ENCODE measurements at places on chromosomes 16 and 17.

- DNase-seq, result no peak
Measured at GRCh38 chr17:73025041-73025560, 67.4 kb downstream of the SLC39A11 start.

DNA sequence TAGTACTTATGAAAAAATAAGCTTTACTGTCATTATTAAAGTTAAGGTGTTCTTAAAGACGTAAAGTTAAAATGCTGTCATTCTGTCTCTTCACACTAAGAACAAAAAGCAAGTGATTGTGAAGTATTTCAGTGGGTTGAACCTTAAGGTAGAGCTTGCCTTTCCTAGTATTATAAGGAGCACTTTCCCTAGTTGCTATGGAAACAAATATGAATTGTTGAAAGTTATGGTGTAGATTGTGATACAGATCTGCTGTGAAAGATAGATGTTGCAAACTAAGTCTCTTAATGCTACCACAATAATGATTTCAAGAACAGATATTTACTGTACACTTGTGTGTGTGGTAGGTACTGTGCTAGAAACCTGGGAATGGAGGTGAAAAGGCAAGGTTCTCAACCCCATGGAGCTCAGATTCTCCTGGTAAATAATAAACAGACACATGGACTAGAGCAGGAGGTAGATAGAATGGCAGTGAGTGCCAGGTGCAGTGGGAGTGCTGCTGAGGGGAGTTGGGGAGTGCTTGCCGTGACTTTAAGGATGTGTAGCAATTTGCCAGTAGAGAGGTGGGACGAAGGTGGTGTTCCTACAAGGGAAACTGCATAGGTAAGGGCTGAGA lies 34.7 kb downstream of the MRTFB start:
- DNase-seq, result no peak

DNA sequence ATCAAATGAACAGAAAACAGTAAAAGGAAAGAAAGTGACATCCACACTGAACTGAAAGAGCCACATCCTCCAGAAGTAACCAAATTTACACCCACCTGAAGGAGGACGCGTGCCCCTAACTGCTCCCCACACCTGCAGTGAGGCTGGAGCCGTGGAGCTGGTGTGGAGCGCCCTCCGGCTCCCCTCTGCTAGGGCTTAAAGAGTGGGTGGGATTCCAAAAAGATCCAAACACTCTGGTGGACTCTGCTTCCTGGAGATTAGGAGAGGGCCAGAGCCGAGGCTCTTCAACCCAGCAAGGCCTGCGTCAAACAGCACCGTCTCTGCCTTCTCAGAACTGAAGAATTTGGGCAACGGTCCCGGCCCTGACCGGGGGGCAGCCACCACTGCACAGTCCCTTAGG lies 15.2 kb downstream of the CCDC40 start:
- DNase-seq, result no peak

DNA sequence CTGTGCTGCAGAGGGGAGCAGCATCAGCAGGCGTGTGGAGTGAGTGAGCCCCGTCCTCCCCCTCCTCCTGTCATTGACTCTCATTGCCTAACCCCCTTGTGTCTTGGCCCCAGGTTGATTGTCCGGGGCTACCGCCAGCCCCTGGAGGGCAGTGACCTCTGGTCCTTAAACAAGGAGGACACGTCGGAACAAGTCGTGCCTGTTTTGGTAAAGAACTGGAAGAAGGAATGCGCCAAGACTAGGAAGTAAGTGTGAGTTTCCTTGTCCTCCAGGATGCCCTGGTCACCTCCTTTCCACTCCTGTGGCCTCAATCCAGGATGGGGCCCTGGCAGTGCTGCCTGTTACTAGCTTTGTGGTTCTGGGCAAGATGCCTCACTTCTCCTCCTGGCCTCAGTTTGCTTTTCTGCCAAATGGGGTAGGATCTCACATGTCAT lies 87.0 kb downstream of the ABCC1 start:
- DNase-seq, result no peak

GRCh38 chr17:248337-249235 lies 67.1 kb upstream of the DOC2B start:
- DNase-seq, result no peak

DNA sequence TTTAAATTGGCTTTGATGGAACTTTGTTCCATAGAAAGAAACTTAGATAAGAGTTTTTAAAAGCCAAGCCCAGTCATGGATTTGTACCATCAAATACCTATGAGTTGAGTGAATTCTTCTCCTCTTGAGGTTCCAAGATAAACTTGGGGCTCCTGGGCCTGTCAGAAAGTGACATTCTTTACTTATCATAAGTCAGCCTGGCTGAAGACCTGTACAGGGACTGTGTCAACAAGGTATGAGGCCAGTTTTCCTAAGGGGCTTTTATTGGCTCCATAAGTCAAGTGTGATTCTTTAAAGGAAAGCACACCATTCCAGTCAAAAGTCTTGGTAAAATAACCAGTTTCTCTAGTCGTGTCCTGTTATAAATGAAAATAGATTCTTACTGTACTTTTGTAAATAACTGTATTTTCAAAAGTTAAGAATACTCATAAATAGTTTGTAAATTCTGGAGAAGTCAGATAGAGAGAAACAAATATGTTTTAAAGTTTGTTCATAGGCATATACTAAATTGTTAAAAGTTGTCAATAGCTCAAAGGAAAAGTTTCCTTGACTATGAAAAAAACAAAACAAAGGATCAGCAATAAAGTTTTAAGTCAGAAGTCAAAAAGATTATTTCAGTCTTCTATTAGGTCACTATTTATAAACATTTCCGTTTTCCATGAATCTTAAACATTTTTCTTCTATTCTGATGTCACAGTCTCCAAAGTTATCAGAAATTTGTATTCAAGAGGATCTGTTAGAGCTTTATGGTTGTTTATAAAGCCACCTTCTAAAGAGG lies 22.5 kb upstream of the MYO1D start:
- DNase-seq, result no peak

GRCh38 chr17:75153780-75154194 lies 525 bp downstream of the JPT1 start:
- no peak for DNase-seq

- DNase-seq, result no peak
Measured at GRCh38 chr16:88775825-88776224, 9.2 kb downstream of the PIEZO1 start.

DNA sequence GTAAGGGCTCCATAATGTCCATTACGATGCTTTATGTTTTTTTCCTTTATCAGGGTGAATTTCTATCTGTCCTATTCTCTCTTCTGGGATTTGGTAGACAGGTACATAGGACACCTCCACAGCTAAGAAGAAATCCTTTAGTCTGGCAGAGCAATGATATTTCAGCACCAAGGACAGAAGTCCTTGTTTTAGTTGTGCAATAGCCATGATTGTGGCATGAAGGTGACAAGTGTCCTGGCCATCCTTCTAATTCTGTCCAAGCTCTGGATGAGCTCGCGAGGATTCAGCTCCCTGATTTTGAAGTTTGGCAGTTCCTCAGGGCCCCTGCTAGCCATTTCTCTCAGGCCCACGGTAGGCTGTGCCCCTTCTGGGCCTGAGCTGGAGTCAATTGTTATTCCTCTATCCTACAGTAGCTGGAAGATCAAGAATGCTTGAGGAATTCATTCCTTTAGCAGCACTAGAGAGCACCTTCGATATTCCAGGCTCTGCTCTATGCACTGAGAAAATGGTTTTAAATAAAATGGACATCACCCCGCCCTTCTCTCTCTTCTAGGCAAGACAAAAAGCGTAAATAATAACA lies 320.8 kb downstream of the XYLT1 start:
- no peak for DNase-seq

DNA sequence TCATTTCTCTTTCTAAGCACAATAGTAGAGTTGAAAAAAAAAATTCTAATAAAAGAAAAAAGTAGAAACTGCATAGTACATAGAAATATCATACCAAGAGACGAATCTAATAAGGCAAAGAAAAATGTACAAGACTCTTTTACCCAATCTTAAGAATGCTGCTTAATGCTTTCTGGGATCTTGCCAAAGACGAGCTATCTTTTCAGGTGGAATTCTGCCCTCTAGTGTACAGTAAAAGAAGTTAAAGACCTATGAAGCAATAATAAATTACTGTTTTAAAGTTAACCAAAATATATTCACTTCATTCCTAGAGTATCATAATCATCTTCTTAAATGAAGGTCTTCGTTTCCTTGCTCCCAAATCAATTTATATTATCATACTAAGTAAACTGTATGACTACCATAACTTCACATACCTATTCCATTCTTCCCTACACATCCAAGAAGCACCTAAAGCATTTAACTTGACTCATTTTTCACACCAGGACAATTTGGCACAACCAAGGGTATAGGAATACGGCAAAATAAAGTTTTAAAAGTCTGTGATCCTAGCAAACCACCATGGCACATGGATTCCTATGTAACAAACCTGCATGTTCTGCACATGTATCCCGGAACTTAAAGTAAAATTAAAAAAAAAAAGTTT lies 47.7 kb downstream of the CFDP1 start:
- DNase-seq, result peak; percentile 88

- no peak for DNase-seq
Measured at GRCh38 chr16:6377956-6378355, 954.7 kb upstream of the RBFOX1 start.

DNA sequence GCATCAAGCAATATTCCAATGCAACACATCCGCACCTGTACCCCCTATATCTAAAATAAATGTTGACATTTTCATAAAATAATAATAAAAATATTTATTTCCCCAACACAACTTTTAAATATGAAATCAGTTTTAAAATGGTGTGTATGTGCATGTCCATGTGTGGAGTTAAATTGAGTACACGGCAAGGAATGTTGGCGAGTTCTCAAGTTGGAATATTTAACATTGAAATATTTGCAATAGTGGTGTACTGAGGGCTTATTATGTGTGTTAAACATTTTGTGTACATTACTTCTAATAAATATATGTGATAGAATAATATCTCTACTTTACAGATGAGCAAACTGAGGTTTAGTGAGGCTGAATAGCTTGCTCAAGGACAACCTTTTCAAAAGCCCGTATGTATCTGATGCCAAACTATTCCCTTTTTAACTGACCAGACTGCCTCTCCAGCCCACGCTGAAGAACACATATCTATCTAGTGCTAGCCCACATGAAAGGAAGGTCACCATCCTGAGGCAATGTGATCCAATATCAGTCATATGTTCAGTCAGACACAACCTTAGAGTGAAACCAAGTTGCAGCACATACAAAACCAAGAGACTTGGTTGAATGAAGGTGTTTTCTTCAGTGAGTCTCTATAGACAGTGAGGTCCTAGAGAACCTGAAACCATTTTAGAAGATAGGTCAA lies 192.2 kb upstream of the CDH11 start:
- DNase-seq, result no peak

GRCh38 chr17:75077496-75078283 lies 10.1 kb upstream of the SLC16A5 start:
- DNase-seq, result peak; percentile 25

- DNase-seq, result no peak
Measured at GRCh38 chr16:59758848-59759247, 1024.7 kb upstream of the GOT2 start.

- DNase-seq, result no peak
Measured at GRCh38 chr17:39204245-39204644, 4.2 kb downstream of the RPL19 start.

All from renal cortical epithelial cell (primary cell).